Central memory CD4-positive, alpha-beta T cell (primary cell): ENCODE measurements at places on chromosomes 6 and 20.
A peak's percentile ranks its signal among the peaks of the same experiment; 100 is the strongest.

DNA sequence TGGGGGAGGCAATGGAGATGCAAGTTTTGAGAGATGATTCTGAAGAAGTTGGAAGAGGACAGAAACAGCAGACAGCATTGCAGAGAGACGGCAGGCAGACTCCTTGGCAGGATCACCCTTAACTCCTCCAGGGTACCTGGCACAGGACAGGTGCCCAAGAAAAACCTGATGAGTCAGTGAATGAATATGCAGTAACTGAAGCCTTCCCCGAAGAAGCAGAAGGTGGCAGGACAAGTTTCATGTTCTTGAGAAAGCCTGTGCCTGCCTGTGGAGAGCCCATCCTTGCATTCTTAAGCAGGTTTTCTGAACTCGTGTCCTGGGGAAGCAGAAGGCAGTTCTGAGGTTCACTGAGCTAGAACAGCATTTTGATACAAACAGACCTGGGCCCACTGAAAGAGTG, 79.6 kb upstream of the SASH1 start:
- no peak for DNase-seq

DNA sequence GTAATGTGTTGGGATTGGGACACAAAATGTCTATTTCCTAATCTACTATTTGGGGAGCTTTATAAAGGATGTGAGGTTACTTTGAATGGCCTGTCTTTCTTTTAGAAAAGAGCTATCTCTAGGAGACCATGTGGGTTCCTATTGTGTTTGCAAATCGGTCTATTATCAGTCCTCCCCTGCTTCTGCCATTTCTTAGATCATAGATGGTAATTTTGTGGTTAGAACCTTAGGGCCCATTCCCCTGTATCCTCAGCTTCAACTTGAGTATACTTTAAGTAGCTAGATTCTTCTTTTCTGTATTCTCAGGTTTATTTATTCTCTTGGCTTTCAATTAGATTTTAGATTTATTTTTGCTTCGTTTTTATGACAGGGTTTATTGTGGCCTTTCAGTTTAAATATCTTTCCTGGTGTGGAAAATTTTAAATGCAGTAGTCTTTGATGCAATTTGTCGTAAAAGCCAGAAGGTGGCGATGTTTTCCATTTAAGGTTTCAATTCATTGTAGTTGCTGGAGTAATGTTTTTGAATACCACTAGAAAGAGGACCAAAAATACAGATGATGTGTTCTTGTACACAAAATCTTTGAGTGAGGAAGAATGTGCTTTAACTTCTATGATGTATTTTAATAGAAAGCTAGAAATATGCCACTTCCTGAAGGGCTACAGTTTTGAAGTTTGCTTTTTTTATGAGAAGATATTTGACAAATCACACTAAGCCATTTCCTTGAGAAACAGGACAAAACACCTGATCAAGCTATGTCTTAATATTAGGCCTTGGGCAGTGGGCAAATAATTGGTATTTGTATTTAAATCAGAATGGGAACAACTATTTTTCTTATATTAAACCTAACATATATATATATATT, 20.3 kb downstream of the TBPL1 start:
- DNase-seq: peak; percentile 44

DNA sequence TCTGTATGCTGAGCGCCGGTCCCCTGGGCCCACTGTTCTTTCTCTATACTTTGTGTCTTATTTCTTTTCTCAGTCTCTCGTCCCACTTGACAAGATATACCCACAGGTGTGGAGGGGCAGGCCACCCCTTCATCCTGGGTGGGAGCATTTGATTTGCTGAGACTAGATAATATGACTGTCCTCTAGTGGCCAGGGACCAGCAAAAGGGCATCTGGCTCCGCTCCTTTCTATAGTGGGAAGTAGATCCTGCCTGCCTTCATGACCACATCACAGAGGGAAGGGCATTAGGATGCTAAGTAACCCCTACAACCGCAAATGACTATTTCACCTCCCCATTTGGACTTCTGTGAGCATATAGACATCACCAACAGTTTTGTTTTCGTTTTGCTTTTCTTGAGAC, 64.5 kb downstream of the TRMT6 start:
- DNase-seq: no peak

GRCh38 chr6:166025149-166025898, 142.3 kb downstream of the TBXT start:
- no peak for DNase-seq

GRCh38 chr6:143745166-143746133, 67.7 kb downstream of the PHACTR2 start:
- no peak for DNase-seq

GRCh38 chr6:53347250-53347920, 1.4 kb downstream of the ELOVL5 start:
- peak; percentile 52 for DNase-seq
